ENCODE measurements at places on chromosomes 7 and 10.

DNA sequence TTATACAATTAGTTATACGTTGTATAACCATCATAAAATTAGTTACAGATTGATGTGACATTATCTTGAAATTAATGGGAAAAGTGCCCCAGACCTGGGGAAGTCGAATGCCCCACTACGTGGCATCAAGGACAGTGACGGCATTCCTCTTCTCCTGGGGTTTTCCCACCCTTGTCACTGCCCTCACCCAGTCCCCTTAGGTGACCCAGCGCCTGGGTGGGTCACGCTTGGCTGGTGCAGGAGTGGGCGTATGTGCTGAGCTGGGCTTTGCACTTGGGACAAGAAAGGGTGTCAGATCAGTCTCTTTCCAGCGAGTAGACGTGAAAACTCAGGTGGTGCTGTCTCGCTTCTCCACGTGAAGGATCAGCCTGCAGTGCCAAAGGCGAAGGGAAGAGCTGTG lies 7.6 kb downstream of the FOXK1 start:
- DNase-seq, result no peak

DNA sequence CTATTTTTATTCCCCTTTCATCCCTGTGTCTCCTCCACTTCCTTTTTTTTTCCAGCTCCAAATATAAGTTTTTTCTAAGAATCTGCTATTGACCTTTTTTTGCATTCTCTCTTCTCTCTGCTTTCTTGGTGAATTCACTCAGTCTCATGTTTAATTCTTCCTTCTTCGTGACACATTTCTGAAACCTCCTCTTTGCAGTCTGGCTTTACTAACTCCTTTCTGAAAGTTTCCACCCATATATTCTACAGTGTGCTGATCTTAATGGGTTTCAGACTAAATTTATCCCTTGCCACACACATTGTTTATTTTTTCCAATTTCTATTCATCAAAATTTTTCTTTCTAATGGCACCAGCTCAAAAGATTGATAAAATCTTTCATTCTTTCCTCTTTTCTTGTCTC lies 47.8 kb upstream of the CALD1 start:
- DNase-seq, result peak; percentile 38

GRCh38 chr7:12297283-12298108 lies 86.4 kb downstream of the TMEM106B start:
- DNase-seq, result no peak

GRCh38 chr10:102246261-102246660 lies 929 bp downstream of the GBF1 start:
- peak; percentile 28 for DNase-seq

DNA sequence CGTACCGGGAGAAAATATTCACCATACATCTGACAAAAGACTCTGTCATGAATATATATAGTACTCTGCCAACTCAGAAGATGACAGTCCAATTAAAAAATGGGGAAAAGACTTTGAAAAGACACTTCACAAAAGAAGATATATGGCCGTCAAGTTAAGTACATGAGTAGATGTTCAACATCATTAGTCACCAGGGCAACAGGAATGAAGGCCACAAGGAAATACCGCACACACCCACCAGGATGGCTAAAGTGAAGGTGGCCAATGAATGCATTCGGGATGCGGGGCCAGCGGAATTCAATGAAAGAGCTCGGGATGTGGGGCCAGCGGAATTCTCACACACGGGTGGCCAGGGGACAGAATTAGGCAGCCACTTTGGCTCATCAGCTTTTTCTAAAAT lies 42.2 kb downstream of the MAD1L1 start:
- DNase-seq, result no peak

- no peak for DNase-seq
These were observed 20.5 kb downstream of the GRID1 start for GRCh38 chr10:86345859-86346798.

DNA sequence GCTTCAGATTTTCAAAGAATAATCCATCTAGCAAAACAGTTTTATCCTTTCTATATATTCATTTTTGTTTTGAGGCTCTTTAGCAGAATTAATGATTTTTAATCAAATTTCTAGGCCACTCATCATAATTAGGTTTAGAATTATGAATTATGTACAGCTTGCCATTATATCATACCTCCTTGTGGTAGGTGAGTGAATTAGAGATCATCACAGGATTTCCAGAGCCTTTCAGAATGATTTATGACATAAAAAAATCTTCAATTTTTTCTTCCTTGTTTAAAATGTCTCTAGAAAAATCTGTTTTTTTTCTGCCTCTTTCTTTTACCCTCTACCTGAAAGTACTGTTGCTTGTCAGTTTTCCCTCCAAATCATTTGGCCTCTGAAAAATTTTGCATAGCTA lies 433.3 kb downstream of the LRMDA start:
- no peak for DNase-seq

- DNase-seq, result no peak
These were observed 36.7 kb downstream of the ZC3HAV1 start for GRCh38 chr7:139072796-139073195.

GRCh38 chr7:90761584-90761983 lies 165.5 kb downstream of the CDK14 start:
- no peak for DNase-seq

GRCh38 chr10:13716081-13717071 lies 129.6 kb downstream of the PRPF18 start:
- DNase-seq, result no peak

GRCh38 chr10:30683496-30683895 lies 53.9 kb upstream of the LYZL2 start:
- DNase-seq, result peak; percentile 28

GRCh38 chr10:110803830-110804338 lies 67.8 kb upstream of the PDCD4 start:
- DNase-seq, result peak; percentile 19

DNA sequence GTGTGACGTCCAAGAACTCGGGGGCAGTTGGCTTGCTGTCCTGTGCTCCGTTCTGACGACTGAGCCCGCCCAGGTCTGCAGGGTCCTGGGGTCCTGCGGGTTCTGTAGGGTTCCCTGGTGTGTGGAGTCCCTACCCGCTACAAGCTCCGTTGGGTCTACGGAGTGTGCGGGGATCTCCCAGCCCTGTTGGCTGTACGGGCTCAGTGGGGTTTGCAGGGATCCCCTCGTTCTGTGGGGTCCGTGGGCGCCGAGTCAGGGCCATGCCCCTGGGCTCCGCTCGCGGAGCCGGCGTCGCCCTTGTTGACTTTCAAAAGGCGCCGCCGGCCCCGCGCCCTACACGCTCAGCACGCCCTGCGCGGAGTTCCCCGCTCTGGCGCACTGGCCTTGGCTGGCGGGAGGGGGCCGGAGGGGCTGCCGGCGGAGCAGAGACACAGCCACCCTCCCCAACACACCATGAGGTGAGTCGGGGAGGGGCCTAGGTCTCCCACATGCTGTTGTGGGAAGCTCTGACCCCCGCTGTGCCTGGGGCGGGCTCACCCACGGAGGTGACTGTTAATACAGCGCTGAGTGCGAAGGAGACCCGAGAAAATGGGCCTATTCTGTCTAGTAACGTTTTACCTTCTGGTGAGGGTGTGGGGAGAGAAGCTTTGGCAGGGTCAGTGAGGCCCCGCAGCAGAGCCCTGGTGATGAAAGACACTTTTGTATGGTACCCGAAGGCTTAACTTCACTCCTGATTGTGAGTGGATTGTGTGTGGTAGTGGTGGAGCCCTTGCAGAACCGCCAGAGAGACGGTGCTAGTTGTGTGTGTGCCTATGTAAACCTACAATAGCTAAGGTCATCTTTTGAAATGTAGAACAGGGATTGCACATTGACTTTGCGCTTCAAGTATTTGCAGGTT lies 8.1 kb downstream of the TASOR2 start:
- peak; percentile 47 for DNase-seq

Measured in activated CD4-positive, alpha-beta T cell treated with anti-CD3 and anti-CD28 coated beads, Interleukin-2, amount 50 U/mL, for 16 hours (primary cell).